ENCODE measurements at places on chromosomes 16 and 17. TPM values are rescaled to one million over a fixed set of nuclear protein-coding genes. Genes with fewer than 3 reads are reported as not detected.

DPEP1 gene
- polyA plus RNA-seq = 0.62 TPM

RAB26 gene
- 15.1 TPM for polyA plus RNA-seq

MARVELD3 gene
- polyA plus RNA-seq = 4.2 TPM

TAC4 gene
- not detected for polyA plus RNA-seq

CBFA2T3 gene
- 2.8 TPM for polyA plus RNA-seq

PRSS22 gene
- polyA plus RNA-seq = 5.2 TPM

YBX2 gene
- polyA plus RNA-seq = 1.2 TPM

ZNF821 gene
- polyA plus RNA-seq = 5.3 TPM

KRTAP2-1 gene
- polyA plus RNA-seq = not detected

TMC8 gene
- 3.3 TPM for polyA plus RNA-seq

MEOX1 gene
- polyA plus RNA-seq = 2.6 TPM

RNF166 gene
- 13.1 TPM for polyA plus RNA-seq

All from stomach (tissue), 19 donors.